CD8-positive, alpha-beta memory T cell (primary cell): ENCODE measurements at places on chromosomes 6 and 20. TPM values are rescaled to one million over a fixed set of nuclear protein-coding genes. Genes with fewer than 3 reads are reported as not detected.

The NFATC2 gene
- 64.4 TPM for total RNA-seq

The RBM24 gene
- total RNA-seq, result not detected

The SLC2A10 gene
- total RNA-seq, result not detected

The LPA gene
- not detected for total RNA-seq

The FGD2 gene
- 1.3 TPM for total RNA-seq

The NHLRC1 gene
- 0.29 TPM for total RNA-seq

The SEL1L2 gene
- not detected for total RNA-seq

The SEMG2 gene
- total RNA-seq, result not detected

The RAD21L1 gene
- total RNA-seq, result not detected

The SYCP2L gene
- total RNA-seq, result not detected

The LINC00237 gene
- total RNA-seq, result not detected

The TBX18 gene
- not detected for total RNA-seq

The RXRB gene
- total RNA-seq, result 47.1 TPM

The LY86 gene
- 0.31 TPM for total RNA-seq

The LY6G5B gene
- total RNA-seq, result 21.2 TPM
